CD4-positive, alpha-beta T cell treated with Interleukin-21 for 1 hour (primary cell): ENCODE measurements at places on chromosomes 12 and 14.
A peak's percentile ranks its signal among the peaks of the same experiment; 100 is the strongest.

DNA sequence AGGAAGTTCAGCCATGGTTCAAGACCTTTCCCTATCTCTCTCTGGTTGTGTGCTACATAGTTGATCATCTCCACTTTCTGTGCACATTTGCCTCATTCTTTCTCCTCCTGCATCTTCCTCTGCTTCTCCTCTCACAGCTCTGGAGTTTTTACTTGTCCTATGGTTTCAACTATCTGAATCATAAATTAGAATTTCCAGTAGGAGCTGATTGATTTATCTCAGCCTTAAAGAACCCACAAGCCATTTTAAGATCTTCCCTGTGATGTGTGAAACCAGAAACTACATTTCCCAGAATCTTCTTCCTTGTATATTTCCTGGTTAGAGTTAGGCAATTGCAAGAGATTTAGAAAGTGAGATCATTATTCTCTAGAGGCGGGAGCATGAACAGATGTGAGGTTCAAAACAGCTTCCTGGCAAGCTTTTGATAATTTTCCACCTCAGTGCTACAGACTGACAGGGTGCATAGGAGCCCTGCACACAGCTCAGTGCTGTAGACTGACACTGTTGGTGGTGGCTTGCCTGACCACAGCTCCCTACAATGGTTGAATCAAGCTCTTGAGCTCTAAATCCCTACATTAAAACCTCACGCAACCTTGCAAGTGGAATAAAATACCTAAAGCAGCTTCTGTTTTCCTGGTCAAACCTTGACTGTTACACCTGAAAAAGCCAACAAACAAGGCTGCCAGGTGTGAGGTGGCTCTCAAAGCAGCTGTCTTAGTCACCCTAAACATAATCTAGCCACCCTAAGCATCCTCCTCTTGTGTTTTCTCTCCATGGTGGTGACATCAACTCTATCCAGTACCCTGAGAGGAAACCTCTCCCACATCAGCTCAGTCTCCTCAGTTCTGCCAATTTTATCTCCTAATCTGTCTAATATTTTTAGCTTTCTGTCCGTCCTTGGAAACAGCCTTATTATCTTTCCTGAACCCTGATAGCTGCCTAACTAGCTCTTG, 21.5 kb upstream of the IFNG start:
- peak; percentile 73 for DNase-seq

GRCh38 chr14:58160561-58160960, 8.5 kb upstream of the ARMH4 start:
- no peak for DNase-seq

- DNase-seq: no peak
Measured at GRCh38 chr12:58363971-58364370, 422.6 kb downstream of the ATP23 start.

GRCh38 chr12:91852634-91853033, 293.0 kb downstream of the BTG1 start:
- no peak for DNase-seq

DNA sequence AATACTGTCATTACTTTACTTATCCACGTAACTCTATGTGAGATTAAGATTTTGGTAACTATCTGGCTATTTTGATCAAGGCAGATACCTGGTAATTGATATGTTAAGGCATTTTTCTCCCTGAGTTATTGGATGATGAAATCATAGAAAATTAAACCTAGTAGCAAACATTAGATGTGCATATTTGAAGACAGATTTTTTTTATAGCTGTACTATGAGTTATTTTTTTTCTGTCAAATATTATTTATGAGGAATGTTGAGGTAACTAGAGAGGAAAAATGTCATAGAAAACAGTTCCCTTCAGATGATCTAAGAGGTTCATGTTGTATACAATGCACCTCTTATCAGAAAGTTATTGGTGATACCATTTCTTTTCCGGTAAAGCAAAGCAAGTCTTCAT, 64.9 kb upstream of the SLC38A2 start:
- DNase-seq: no peak

- DNase-seq: no peak
Measured at GRCh38 chr12:6333566-6333965, 8.3 kb downstream of the TNFRSF1A start.

GRCh38 chr14:28754209-28754985, 12.2 kb upstream of the FOXG1 start:
- no peak for DNase-seq

- DNase-seq: no peak
Measured at GRCh38 chr12:14650789-14651188, 45.6 kb downstream of the GUCY2C start.

DNA sequence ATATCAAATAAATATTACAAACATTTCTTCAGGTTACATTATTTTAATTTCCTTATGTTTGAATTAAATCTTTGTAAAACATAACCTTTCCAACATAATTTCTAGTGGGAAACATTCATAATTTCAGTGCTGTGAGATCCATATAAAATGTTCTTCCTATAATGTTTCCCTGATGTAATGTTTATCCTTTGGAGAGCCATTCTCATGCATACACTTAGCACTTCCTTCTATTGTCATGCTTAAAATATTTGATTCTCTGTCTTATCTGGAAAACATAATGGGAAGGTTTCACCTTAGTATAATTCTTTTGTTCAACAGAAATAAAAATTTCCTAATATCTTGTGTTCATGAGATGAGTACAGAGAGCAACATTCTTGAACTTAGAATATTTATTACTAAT, 472.5 kb downstream of the ADAMTS20 start:
- DNase-seq: no peak

DNA sequence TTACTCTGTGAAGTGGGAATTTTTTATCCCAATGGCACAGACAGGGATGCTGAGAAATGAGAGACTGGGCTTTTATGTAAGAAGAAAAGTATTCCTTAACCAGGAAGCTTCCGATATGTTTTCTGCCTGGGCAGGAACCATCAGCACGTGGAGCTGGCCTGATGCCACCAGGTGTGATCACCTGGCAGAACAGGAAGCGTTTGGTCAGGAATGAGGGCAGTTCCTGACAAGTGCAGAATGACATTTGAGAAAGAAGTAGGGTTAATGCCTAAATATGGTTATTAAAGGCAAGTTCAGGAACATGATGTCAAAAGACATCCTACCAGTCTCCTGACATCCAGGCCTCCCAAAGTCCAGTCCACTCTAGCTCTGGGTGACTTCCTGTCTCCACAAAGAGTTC, 210.3 kb downstream of the NUAK1 start:
- no peak for DNase-seq

- no peak for DNase-seq
Measured at GRCh38 chr14:56340932-56341331, 222.7 kb downstream of the PELI2 start.

DNA sequence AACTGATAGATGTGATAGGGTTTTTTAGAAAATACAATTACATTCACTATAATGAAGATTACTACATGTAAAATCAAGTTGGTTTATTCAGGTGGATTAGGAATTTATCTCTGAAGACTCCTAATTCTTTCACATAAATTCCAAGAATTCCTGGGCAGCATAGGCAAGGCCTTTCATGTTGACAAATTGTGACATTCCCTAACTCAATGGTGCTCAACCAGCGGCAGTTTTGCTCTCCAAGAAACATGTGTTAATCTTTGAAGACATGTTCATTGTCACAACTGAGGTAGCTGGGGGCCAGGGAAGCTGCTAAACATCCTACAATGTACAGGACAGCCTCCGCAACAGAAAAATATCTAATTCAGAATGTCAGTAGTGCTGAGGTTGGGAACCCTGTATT, 46.3 kb downstream of the PTPRQ start:
- DNase-seq: no peak

DNA sequence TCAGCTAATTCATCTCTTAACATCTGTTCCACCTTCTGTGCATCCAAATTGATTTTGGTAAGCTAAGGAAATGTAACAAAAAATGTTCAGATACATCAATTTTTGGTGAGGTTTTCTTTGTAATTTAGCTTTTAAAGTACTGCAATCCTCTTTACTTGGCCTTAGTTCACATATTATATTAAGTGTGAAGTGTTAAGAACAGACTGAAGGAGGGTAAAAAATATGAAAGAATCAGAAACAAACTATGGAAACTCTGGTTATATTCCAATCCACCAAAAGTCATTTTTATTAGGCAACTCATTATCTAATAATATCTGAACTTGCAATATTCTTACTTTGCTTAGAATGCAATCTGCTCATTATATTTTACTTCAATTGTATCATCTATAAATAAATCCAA, 49.1 kb downstream of the CEP290 start:
- DNase-seq: no peak

GRCh38 chr14:85536833-85537190, 6.9 kb downstream of the FLRT2 start:
- no peak for DNase-seq

- DNase-seq: no peak
Measured at GRCh38 chr14:83909507-83909906, 1620.4 kb upstream of the FLRT2 start.

DNA sequence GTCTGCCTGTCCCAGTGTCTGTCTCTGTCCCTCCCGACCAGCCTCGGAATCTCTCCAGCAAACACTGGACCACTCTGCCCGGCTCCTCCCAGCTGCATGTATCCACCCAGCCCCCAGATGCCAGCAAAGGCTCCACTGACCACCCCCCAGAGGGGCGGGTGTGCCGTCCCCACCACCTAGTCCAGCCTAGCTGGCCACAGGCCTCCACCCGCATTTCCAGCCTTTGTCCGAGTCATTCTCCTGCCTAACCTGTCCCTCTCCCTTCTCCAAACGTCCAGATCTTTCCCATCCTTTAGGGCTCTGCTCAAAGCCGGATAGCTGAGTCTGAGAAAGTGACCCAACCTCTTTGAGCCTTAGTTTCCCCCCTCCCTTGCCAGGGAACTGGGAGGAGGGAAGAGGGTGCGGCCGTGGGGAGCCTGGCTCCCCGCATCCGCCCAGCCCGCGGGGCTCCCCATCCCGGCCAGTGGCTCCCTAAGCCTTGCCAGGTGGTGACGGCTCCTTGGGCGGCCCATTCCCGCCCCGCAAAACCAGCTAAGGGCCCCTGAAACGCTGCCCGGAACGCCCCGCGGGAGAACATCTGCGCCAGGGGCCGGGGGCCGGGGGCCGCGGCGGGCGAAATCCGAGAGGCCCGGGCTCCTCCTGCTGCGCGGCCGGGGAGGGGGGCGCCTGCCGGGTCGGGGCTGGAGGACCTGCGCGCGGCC, 34.6 kb upstream of the ANKRD9 start:
- no peak for DNase-seq

- no peak for DNase-seq
Measured at GRCh38 chr14:96062506-96062905, 23.3 kb downstream of the C14orf132 start.

DNA sequence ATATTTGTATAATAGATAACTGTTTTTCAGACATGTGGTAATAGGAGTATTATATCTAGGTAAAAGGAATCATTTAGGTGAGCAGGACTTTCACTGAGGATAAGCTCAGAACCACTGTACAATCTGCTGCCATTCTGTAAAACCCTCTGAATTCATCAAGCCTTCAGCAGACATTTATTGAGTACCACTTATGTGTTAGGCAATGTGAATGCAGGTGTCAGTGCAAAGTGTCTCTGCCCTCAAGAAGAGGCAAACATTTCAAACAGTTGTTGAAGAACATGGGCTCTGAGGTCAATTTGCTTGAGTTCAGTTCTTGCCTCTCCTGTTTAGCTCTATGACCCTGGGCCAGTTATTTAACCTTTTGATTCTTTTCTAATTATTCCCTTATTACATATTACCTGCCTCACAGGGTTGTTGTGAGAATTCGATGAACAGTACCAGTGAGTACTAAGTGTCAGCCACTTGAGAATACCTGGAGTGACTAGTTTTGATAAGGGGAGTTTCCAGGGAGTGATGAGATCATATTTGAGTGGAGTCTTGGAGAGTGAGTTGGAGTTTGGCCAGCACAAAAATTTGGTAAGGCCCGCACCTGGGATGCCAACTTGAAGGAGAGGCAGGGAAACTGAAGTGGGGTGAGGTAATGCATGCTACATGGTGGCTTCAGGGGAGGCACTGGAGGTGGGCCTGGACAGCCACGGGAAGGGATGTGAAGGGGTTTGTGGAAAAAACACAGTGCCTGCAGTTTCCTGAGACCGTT, 33.7 kb downstream of the RASSF8 start:
- no peak for DNase-seq

DNA sequence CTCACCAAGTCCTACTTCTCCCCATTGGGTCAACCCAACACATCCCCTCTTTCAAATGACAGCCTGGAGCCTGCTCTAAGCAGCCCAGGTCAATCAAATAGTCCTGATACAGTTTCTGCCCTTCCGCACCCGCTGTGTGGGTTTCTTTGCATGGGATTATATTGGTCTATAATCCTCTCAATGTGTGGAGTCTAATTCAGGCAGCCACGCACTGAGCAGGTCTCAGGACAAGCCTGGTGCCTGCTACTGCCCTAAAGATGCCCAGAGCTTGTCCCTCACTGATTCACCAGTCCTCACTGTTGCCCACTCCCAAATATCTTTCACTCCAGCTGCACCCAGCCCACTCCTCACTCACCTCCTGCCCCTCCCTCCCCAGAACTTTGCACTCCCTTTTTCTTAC, 16.4 kb downstream of the ACTN1 start:
- no peak for DNase-seq

DNA sequence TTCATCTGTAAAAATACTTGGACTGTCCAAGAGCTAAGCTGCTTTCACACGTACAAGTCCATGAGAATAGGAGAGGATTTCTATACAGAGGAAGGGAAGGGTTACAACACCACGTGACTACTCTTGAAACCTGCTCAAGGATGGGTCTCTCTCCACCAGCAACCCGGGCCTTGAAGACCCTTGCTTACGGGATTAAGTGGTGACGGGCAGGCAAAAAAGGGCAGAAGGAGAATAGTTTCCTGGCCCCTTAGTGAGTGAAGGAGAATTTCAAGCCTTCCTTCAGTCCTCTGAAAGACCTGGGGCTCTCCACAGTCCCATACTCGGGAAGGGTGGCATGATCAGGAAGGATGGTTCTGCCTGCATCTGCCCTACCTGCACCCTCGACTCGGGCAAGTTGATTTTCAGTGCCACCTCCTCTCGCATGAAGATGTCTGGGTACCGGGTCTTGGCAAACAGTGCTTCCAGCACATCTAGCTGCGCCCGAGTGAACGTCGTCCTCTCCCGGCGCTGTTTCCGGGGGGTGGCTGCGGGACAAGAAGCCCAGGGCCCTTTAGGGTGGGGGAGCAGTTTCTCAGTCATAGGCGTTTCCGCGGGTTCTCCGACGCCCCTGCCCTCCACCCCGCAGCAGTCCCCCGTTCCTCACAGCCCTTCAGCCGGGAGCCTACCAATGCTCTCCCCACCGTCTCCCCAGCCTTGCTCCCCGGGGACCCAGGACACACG, 6.3 kb downstream of the OTX2 start:
- no peak for DNase-seq

- no peak for DNase-seq
Measured at GRCh38 chr12:43669373-43669772, 89.2 kb downstream of the PUS7L start.

DNA sequence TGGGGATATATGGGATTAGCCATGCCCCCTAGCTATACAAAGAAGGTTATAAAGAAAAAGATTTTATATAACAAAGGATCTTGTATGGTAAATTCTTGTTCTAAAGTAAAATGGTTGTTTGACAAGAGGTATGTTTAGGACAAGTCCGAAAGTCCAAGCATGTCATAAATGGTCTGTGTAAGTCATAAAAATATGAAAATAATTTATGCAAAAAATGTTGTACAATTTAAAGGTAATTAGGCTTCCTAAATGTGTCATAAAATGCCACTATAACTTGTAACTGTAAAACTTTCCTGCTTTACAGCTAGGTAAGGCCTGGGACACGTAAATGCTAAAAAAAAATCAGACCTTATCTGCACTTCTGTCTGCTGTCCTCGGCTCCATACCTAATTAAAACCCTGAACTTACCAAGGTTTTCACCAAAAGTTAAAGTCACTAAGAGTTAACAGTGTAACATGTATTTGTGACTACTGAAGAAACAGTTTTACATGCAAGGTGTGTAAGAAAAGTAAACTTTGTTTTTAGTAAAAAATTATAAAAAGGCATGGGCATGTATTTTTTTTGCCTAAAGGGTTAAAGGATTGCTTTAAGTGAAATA, 110.0 kb upstream of the RESF1 start:
- no peak for DNase-seq
